Hepatocyte (in vitro differentiated cells): ENCODE measurements at places on chromosomes 7 and 10.

DNA sequence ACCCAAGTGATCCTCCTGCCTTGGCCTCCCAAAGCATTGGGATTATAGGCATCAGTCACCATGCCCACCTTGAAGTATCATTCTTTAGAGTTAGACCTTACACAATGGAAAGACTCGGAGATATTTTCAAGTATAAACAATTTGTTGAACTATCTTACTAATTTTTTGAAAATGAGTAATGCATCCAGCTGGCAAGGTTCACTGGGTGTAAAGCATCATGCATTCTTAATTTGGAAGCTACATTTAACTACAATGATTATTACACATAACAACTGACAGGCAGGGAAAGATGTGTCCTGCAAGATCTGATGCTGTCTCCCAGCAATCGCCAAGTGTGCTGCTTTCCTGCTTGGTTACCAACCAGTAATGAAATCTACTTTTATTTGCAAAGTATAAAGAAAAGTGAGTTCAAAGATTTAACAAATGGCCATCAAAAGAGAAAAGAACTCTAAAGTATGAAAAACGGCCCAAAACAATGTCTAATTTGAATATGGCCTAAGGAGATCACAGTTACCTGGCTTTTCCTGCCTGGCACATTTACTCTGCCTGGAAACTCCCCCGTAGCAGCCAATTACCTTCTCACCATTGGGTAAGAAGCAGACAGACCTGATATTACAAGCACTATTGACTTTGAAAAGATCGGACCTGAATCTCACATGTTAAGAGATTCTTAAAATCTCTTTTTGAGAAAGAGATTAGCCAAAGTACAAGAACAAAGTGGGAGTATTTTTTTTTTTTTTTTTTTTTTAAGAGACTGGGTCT, 59.3 kb upstream of the NMT2 start:
- DNase-seq, result no peak

- DNase-seq, result no peak
Observed at GRCh38 chr10:21011433-21012018, 114.4 kb upstream of the NEBL start.

- DNase-seq, result peak; percentile 94
Observed at GRCh38 chr7:945556-946255, 8.8 kb downstream of the ADAP1 start.

DNA sequence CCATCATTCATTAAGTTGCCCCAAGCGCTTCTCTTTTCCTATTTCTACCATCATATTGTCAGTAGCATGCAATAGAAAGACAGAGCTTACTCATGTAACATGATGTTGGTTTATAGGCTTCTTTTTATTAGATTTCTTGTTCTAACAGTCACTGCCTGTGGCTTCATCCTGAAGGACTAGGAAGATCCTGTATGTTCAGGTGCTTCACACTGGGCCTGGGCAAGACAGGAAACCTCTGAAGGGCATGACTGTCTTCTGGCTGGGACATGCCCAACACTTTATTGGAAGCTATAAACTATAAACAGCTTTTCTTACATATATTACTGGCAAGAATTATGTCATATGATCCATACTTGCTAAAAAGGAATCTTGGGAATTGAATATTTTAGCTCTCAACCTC, 258.4 kb upstream of the AKR1E2 start:
- DNase-seq, result no peak

DNA sequence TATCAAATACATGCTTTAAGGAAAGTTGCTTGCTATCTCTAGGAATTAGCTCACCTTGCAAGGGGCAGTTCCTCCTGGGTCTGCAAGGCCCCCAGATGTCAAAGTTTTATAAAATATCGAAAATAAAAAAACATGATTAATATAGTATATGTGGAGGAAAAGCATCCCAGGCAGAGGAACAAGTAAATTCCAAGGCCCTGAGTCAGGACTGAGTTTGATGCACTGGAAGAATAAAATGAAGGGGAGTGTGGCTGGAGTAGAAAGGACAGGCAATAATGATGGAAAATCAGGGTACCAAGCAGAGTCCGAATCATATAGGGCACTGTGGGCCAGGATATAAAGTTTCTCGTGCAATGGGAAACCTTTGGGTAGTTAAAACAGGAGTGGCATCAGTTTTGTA, 112.4 kb upstream of the EEPD1 start:
- DNase-seq, result no peak
